ENCODE measurements at places on chromosomes 11 and 22. TPM values are rescaled to one million over a fixed set of nuclear protein-coding genes. Genes with fewer than 3 reads are reported as not detected.

DNA sequence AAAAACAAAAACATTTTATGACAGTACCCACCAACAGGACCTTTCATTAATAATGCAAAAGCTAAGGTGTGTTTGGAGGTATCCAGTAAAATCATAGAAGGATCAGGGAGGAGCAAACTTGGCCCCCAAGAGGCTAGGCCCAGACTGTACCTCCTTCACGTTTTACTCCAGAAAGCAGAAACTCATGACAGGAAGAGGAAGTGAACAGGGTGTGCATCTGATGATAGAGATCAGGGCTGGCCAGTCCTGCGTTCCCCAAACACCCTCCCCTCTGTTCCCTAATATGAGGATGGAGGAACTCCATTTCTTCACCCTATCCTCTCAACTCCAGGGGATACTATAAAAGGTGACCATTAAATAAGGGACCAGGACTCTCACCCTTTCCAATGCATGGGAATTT is 10.2 kb upstream of the MS4A12 start:
- no peak for DNase-seq

DNA sequence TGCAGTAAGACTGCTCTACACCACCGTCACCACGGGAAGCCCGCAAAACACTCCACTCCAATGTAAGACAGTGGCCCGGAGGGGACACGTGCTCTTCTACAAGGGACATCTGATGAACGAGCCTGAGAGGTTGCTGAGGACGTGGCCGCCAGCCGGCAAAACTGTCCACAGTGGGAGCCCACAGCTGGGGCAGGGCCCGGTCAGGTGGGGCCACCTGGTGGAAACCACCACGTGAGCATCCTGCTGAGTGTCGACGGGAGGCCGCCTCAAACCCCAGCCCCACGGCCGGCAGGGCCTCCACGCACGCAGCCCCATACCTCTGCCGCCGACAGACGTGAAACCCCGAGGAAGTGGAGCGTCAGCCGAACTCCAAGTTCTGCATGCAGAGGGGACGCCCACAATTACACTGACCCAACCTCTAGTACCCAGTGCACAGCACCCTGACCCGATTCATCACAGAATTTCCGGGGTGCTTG is 42.6 kb downstream of the BRD1 start:
- no peak for DNase-seq

Gene CCDC73
- total RNA-seq: not detected

Gene NPTXR
- 0.12 TPM for total RNA-seq

Gene CRYBB2
- not detected for total RNA-seq

Data from RPMI7951 (cell line).